ENCODE measurements at places on chromosomes 5 and 9. TPM values are rescaled to one million over a fixed set of nuclear protein-coding genes. Genes with fewer than 3 reads are reported as not detected.

Gene TAF11L10
- not detected for polyA plus RNA-seq

DNA sequence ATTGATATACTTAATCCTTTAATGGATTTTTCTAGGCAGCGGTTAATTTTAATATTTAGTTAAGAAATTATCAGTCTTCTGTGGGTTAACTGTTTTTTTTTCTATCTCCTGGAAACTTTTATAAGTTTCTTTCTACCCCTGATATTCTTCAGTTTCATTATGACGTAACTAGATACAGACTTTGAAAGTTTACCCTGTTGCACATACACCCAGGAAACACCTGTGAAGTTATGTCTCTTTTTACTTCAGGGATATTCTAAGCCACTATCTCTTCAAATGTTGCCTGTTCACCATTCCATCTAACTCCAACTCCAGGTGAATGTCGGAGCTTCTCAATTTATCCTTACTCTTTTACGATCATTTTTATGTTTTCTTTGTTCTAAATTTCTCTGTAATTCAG, 329.0 kb downstream of the ICE1 start:
- DNase-seq = no peak

GRCh38 chr5:159128070-159128541, 28.4 kb upstream of the EBF1 start:
- no peak for DNase-seq

DNA sequence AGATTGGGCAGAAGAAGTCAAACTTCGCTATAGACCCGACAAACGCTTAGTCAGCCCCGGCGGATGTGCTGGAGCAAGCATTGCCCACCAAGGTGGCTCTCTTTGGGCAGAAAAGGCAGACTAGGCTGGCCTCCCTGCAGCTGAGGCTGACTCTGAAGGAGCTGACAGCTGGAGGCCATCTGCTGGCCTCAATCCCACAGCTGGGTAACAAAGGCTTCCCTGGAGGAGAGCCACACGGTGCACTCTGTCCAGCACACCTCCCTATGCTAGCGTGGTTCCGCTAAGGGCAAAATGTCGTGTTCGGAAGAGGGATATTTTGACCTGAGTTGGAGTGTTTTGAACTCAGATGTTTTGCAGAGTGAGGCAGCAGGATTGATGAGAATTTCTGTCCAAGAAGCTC, 103.5 kb upstream of the PTCH1 start:
- DNase-seq = no peak

- DNase-seq = no peak
Observed at GRCh38 chr9:91799113-91799744, 150.8 kb downstream of the ROR2 start.
